ENCODE measurements at places on chromosomes 2 and 18.

DNA sequence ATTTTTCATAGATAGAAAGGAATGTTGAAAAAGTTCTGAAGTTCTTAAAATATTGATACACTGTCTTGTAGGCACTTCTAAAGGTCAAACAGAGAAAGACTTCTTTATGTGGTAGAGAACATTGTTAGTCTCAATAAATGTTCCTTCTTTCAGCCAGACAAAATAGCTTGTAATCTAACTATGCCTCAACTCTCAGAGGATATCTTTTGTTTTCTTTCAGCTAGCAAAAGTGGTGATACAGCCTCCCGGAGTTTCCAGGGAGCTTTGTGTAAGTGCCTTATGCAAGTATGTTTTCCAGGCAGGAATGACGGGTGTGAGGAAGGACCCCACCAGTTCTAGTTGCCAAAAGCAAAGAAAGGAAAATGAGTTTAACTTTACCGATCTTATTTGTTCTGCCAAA, 452.1 kb upstream of the ST6GAL2 start:
- DNase-seq: peak; percentile 67

DNA sequence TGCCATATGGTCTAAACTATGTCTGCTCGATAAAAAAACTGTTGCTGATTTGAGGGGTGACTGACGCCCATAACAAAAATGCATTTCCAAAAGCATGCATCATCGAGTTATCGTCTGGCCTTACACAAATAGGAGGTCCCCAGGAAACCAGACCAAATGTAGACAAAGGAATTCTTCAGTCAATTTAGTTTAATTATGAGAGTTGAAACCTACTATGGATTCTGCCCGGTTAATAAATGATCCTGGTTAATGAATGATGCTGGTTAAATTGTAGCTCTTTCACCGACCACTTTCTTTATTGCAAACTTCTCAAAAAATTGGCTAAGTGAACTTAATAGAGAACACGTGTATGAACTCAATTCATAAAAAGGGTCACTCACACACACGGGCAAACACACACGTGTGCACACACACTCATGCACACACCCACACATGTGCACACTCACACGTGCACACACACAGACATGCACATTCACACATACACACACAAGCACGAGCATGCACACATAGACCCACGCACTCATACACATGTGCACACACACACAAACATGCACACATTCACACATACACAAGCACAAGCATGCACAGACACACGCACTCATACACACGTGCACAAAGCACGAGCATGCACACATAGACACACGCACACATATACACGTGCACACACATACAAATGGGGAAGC, 59.0 kb upstream of the SALL3 start:
- no peak for DNase-seq

DNA sequence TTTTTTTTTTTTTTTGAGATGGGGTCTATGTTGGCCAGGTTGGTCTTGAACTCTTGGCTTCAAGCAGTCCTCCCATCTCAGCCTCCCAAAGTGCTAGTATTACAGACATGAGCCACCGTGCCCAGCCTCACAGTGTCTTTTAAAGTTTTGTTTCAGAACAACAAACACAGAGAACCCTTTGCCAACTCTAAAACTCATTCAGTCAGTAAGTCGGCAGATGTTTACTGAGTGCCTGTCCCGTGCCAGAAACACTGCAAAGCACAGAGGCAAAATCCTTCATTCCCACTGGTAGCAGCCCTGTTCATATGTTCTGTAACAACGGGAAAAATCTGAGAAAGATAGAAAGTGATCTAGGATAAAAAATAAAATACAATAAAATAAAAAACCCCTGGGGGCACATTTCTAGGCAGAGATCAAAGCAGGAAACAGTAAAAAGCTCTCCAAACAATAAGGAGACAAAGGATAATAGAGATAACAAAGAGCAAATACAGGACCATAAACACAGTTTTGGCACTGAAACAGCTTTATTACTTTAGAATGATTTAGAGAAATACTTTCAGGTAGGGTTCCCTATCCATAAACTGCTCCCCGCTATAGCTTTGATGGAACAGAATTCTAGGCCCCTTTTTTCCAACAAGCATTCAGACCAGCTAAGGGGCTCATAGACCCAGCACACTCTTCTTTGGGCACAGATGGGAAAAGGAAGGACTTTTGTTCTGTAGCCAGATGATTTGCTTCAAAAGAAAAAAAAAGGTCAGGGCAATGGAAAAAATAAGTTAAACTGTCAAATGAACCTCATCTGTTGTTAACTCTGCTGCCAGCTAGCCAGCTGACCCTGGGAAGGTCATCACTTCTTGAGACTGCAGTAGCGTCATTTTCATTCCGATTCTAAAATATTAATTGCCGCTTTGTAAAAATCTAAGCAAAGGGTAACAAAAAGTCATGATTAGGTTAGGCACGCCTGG, 212.3 kb downstream of the CDH20 start:
- no peak for DNase-seq

- no peak for DNase-seq
These were observed 271.3 kb downstream of the LRATD1 start for GRCh38 chr2:14903709-14904374.

- no peak for DNase-seq
These were observed 78.9 kb downstream of the COPS8 start for GRCh38 chr2:237164474-237165042.

DNA sequence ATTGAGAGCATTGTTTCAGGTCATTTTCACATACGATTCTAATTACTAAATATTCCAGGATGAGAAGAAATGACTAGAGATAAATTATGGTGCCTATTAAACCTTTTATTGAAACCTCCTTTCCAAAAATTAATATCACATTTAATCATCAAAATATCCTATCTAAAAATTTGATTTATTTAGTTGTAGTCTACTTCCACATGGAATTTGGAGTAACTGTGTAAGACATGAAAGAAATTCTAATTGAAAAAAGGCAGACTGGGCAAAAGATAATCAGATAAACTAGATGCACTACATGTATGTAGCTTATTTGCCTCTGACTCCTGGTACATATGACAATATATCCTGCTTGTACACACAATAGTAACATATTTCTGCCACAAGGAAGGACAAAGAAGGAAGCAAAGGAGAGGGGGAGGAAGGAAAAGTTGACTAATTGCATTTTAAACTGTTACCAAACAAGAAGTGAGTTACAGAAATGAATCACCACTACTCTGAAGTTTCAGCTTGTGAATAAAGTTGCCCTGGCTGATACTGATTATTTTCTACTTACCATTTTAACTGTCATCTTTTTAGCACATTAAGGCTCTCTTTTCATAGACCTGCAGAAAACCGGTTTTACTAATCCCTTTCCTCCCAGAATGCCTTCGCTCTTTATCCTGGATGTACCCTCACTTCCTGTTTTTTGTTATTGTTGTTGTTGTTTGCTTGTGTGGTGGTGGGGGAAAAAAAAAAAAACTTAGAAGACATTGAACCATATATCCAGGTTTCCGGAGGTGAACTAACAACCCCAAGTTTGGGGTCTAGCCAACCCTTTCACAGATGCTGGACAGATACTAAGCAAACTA, 28.4 kb downstream of the NRXN1 start:
- DNase-seq: peak; percentile 18

- no peak for DNase-seq
These were observed 72.3 kb downstream of the LDLRAD4 start for GRCh38 chr18:13290856-13291271.

- no peak for DNase-seq
These were observed 14.0 kb downstream of the SFTPB start for GRCh38 chr2:85653996-85654395.

- DNase-seq: peak; percentile 5
These were observed 446.7 kb downstream of the RNF144A start for GRCh38 chr2:7363906-7364305.

DNA sequence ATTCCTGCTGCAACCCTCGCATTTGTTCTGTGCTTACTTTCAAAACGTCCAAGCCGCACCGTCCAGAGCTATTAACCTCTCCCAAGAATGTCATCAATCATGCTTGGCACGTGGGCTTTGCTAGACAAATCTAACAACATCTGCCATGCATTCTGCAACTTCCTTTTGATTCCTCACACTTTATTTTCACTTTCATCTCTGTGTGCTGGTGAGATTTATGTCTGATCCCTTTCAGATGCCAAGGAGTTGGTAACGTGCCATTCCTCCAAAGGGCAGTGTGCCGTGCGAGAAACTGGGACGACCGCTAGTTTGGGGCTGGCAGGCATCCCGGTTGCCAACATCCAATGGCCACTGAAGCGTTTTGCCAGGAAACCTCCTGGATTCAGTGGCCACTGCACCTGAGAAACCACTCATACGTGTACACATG, 230.0 kb upstream of the PARD3B start:
- DNase-seq: peak; percentile 12

GRCh38 chr18:62236252-62236651, 49.2 kb downstream of the RELCH start:
- no peak for DNase-seq

DNA sequence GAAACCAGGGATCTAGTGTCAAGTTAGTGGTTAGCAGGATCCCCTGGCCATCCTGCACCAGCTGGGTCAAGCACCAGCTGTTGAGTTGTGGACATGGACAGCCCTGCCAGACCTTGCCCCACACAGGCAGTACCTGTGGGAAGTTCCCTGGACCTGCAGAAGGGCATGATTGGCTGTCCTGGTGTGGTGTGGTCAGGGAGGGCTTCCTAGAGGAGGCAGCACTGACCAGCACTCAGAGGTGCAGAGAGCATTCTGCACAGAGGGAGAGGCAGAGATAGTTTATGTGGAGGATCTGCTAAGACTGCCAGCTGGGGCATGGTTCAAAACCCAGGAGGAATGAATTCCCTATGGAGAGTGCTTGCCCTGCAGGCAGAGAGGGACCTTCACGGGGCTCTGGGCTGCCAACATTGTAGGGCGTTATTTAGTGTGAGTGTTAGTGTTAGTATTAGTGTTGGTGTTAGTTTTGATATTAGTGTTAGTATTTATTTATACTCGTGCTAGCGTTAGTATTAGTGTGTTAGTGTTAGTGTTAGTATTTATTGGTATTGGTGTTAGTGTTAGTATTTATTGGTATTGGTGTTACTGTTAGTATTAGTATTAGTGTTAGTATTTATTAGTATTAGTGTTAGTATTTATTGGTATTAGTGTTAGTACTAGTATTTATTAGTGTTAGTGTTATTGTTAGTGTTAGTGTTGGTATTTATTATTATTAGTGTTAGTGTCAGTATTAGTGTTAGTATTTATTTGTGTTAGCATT, 31.9 kb downstream of the TWIST2 start:
- DNase-seq: no peak

DNA sequence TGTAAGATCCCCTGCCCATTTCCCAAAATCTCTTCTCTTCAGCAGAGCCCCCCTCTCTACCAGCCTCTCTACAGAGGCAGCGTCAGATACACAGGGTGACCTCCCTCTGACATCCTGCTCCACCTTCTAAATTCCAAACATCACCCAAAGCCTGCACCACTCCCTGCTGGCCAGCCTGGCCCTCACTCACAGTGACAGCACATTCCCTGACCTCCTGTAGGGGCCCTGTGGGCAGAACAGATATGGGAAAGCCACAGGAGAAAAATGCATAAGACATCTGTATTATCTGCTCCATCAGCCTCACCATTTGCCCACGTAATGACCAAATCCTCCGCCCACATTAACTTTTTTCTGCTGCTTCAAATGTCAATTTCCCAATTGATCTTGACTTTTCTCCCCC, 40.6 kb downstream of the TRABD2A start:
- peak; percentile 9 for DNase-seq

- DNase-seq: no peak
These were observed 41.1 kb upstream of the RALBP1 start for GRCh38 chr18:9434122-9434701.

- DNase-seq: peak; percentile 83
These were observed 41.7 kb upstream of the RND3 start for GRCh38 chr2:150528861-150529801.

- no peak for DNase-seq
These were observed 362.3 kb upstream of the KCNJ3 start for GRCh38 chr2:154336201-154336600.

DNA sequence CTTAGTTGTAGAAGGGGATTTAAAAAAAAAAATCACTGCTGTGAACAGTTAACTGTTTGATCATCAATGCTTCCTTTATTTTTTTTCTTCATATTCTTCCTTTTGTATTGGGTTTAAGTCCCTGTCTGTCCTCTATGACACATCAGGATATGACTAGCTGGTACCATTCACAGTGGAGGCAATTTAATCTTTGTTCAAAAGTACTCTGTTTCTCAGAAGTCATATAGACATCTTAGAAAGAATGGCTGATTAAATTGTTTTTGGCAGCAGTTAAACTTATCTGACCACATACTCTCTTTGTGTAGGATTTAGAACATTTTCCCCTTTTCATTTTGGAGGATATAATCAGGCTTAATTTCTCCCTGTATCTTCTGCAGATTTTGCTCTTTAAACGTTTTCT, 807.8 kb upstream of the CDH2 start:
- no peak for DNase-seq

DNA sequence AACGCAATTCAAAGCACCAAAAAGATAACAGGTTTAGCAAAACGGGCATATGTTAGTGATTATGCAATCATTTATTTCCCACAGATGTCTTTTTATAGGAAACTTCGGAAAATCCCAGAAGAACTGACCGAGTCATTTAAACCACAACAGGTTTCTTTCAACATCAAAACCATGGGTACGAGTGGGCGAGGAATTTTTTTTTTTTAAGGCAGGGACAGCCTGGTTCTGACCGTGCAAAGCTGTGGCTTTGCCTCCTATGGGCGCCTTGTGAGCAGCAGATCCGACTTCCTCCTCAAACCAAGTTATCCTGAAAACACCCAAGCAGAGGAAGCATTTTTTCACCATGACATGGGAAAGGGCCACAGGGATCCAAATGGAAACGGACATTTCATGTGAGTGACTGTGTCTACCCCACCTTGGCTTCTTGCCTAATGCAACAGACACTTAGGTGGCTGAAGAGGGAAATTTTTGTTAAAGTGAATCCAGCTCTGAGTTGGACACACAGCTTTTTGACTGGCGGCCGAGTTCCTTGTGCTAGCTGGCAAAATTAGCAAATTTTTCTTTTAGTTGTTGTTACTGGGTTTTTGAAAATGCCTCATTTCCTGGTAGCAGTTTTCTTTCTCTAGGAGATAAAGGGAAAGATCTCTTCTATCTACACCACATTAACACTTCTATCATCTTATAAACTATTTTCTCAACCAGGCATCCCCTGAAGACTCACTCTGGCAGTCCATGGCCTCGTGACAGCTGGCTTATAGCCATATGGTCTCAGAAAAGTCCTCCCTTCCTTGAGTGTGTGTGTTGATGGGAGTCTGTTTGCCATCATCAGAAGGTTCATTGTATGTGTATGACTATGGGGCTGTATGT, 487.4 kb upstream of the ZEB2 start:
- peak; percentile 100 for DNase-seq

GRCh38 chr2:30439879-30440278, 7.2 kb upstream of the LCLAT1 start:
- DNase-seq: no peak

DNA sequence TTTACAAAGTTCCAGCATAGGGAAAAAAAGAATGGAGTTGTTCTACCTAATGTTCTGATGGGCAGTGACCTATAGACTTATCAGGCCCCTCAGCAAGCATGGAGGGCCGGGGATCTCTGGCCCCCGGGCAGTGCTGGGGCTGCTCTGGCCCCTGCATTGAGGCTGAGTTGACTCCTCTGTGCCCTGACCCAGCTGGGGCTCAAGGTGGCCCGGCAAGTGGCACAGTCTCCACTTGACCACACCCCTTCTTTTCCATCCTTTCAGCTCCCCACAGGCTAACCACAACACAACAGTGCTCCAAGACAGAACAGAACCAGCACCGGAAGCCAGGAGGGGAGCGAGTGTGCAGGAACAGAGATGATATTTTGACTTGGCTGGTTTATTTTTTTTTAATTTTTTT, 19.9 kb downstream of the TOGARAM2 start:
- no peak for DNase-seq

All from fibroblast of skin of scalp (primary cell).